Central memory CD4-positive, alpha-beta T cell (primary cell): ENCODE measurements at places on chromosomes 7 and 10.

- DNase-seq: no peak
Observed at GRCh38 chr10:29501692-29502091, 133.1 kb downstream of the SVIL start.

GRCh38 chr7:18420748-18421147, 74.8 kb upstream of the HDAC9 start:
- no peak for DNase-seq

DNA sequence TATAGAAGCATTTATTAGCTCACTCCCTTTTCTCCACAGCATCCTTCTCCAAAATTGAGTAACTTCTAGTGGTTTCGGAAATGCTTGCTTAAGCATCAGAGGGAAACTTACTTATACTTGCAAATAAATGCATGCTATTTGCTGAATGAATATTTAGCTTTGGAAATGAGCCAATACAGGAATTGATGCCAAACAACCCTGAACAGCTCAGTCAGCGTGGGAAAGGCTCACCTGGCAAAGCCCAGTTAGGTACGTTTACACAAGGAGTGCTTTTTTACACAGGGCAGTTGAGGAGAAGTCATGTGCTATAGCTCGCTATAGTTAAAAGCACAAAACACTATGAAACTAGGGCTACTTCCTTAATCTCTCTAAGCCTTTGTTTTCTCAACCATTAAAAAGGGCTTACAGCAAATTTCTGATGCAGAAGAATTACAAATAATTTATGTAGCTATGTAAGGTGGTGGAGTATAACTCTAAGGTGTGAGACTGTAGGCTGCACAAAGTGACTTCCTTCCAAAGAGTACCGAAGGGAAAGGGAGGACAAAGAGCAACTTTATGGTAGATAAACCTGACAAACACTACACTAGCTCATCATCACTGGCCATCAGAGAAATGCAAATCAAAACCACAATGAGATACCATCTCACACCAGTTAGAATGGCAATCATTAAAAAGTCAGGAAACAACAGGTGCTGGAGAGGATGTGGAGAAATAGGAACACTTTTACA, 498.2 kb downstream of the PHTF2 start:
- no peak for DNase-seq

DNA sequence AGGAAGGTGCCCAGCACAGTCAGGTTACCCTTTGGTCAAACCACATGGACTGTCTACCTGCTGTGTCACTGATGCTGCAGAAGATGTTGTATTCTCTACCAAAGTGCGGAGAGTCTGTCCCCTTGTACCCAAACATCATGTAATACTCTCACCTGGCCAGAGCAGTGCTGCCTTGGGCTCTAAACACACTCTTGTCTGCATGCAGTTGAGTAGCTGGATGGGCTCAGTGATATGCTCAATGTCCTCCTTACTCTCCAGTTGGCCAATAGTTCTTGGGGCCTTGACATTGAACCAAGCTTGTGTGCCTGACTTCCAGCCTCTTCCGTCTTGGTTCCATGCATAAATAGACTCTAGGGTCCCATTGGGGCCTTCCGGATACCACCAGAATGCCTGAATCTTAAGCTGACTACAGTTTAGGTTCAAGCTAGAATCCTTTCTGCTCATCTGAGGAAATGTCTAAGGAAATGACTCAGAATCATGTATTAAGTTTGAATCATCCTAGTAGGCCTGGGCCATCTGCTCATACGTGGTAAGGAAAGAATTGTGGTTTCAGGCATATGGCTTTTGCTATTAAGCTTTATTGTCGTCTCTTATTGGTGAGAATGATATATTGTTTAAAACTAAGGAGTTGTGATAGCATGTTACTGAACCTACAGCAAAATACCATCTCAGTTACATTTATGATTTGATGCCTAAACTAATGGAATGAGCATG, 118.0 kb downstream of the OTUD1 start:
- no peak for DNase-seq
